ENCODE measurements at places on chromosomes 2 and 18.
A peak's percentile ranks its signal among the peaks of the same experiment; 100 is the strongest.

DNA sequence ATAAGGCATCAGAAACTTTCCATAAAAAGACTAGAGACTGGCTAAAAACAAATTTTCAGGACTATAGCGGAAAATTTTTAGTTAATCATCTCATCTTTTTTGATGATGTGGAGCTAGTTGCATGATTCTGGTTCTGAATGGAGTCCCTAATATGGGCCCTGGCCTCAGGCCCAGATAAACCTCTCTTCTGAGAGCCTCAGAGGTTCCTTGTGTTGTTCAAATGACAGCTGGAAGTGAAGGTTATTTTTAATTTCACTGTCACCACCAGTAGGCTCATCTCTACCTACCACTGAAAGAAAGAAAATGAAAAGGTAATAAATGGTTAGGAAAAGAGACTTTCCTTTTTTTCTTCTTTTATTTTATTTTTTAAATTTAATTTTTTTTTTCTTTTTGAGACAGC is 75.9 kb downstream of the EVA1A start:
- no peak for DNase-seq

DNA sequence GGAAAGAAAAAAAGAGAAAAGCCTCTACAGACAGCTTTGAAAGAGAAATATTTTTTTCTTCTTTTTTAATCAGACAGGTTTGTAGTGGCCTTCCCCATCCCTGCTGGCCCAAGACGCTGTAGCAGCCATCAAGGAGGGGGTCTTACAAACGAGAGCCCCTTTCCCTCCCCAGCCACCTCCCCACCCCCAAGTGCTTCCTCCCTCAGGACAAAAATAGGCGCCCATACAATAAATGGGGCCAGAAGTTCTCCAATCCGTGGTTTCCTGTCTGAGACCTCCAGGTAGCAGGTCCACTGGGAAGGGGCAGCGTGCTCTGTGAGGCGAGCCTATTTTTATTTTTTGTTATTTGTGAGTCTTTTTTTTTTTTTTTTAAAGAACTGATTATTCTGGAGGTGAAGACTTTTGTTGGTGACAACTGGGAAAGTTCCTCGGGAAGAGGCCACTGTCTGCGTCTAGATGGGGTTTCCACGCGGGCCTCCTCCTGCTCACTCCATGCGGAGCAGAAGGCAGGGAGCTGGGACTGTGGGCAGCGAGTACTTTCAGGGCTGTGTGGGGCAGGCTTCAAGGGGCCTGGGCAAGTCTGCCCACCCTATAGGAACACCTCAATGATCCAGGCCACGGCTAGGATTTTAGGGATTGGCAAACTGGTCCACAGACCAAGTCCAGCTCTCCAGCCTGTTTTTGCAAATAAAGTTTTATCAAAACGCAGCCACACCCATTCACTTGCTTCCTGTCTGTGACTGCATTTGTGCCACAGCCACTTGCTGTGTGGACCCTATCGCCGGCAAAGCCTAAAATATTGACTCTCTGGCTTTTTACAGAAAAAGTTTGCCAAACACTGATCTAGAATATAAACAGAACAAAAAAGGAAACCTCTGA is 139.6 kb downstream of the CTIF start:
- DNase-seq = no peak

GRCh38 chr2:37843556-37843955 is 81.5 kb upstream of the RMDN2 start:
- no peak for DNase-seq

GRCh38 chr2:109333414-109334210 is 204.6 kb downstream of the SH3RF3 start:
- no peak for DNase-seq

DNA sequence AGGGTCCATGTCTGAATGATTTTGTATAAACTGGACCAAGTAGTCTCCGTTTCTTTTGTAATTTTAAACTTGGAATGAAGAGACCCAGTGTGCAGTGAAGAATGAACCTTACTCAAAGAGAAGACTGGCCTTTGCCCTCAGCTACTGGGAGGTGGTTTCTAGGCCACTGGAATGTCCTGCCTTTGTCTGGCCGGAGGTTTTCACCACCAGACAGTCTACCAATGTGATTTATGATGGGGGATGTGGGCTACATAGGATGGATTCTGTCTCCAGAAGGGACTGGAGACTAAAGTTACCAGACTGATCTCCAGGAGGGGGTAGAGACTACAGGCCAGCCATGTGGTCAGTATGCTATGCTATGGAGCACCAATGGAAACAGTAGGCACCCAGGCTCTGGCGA is 42.8 kb upstream of the RAB31 start:
- DNase-seq = no peak

- no peak for DNase-seq
These were observed 3.9 kb upstream of the HRH4 start for GRCh38 chr18:24456549-24456948.

DNA sequence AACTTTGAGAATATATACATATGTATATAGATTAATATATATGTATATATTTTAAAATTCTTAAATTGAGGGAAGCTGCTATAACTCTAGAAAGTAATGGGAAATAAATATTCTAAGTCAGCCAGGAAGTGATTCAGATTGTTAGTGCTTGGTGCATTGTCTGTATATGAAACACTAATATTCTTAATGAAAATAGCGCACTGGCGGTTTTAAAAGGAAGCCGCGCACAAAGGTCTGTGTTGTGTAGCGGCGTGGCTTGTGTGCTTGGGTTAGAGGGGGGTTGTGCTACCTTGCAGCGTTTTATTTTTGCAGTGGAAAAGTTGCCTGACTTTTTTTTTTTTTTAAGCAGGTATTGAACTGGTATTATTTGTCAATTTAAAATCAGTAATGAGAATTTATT is 11.3 kb downstream of the TSHZ1 start:
- DNase-seq = peak; percentile 67

DNA sequence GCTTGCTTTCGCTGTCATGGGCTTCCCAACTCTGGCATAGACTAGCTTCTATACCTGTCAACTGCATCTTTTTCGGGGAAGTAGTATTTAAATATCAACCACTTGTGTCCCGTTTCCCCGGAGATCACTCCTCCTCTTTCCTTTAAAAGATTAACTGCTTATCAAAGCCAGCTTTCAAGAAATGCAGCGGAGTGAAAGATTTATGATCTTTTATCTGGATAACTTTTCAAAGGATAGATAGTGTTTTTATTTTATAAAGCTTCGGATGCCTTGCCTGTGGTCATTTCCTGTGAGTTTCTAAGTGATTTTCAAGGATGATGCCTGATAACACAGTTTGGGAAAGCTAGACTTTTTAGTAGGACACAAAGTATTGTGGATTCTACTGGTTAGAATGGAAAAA is 2.9 kb upstream of the IGFBP5 start:
- DNase-seq = no peak

GRCh38 chr18:44920441-44920840 is 239.8 kb downstream of the SETBP1 start:
- no peak for DNase-seq

GRCh38 chr18:13500869-13501542 is 225.4 kb downstream of the FAM210A start:
- DNase-seq = peak; percentile 33

DNA sequence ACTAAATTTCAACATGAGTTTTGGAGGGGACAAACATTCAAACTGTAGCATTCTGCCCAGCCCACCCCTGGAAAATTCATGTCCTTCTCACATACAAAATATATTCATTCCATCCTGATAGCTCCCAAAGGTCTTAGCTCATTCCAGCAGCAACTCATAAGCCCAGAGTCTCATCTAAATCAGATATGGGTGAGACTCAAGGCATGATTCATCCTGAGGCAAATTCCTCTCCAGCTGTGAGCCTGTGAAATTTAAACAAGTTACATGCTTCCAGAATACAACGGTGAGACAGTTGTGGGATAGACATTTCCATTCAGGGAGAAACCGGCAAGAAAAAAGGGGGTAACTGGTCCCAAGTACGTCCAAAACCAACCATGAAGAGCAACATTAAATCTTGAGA is 43.5 kb upstream of the FAHD2A start:
- DNase-seq = no peak

DNA sequence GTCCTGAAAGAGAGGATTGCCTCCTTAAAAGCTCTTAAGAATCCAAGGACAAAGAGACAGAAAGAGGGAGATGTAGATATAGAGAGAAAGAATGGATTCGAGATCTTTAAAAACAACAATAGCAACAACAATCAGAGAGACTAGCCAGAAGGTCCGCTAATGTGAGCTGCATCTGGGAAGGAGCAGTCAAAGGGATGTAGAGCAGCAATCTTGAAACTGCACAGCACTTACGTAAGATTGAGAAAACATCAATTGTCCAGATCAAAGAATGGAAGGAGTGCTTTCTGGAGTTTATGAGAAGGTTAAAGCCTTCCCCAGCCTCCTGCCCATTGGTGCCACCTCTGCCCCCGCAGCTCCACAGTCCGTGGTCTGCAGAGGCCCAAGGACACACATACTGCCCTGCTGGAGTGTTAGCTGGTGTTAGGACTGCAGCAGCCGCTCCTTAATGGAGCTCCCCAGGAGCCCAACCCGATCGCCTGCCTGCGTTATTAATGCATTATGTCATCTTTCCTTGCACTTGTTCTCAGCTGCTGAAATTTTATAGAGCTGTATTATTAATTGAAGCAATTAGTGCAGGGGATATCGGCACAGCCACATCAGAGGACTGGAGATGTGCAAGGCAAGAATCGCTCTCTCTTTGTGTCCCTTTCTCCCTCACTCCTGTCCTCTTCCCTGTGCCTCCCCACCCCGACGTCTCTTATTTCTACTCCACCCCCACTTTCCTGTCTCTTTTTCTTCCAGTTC is 94.2 kb upstream of the STPG4 start:
- DNase-seq = no peak

DNA sequence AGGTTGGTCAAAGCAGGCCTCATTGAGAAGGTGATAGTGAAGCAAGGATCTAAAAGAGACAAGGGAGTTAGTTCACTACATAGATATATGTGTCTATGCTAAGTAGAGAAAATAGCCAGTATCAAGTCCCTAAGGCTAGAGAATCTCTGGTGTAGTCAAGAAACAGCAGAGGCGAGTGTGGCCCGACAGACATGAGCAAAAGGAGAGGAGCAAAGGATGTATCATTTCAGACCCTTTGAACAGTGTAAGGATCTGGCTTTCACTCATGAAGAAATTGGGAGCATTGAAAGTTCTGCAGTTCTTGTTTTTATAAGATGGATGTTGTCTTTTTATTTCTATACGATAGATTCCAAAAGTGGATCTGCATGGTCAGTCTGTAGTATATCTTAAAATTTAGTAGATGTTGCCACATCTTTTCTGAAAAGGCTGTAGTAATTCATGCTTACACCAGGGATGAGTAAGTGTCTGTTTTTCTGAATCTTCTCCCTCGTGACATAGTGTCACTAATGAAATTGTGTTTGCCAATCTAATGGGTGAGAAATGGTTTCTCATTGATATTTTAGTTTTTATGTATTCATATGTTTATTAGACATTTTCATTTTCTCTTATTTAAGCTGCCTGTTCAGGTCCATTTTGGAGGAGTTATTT is 18.8 kb downstream of the SP100 start:
- DNase-seq = no peak

- no peak for DNase-seq
These were observed 334.4 kb upstream of the NRP2 start for GRCh38 chr2:205347899-205348298.

GRCh38 chr2:98473995-98474780 is 29.5 kb downstream of the INPP4A start:
- DNase-seq = no peak

DNA sequence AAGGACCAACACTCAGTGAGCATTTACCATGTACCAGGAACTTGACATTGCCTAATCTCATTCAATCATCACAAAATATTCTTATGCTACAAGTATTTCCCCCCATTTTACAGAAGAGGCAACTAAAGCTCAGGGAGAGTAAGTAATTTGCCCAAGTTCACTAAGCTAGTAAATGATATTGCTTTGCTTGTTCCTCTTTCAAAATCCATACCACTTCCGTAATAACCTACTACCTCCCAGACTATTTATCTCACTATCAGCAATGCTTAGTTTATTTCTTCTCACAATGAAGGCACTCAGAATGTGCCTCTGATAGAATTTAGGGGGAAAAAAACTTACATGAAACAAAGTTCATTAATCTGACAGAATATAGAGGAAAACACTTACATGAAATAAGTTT is 1070.9 kb upstream of the FANCL start:
- DNase-seq = no peak

DNA sequence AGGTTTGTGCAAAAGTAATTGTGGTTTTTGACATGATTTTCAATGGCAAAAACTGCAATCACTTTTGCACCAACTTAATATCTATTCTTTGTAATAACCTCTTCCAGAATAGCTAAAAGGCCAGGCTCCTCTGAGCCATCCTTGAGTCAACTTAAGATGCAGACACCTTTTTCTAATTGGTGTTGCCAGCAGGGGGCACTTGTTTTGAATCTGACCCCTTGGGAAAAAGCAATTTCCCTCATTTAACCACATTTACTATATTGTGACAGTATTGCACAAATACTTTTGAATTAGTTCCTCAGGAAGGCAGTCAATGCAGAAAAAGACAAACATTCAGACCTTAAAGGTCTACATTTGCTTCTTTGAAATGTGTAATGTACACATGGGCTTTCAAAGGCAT is 78.6 kb upstream of the GALNT5 start:
- DNase-seq = no peak

DNA sequence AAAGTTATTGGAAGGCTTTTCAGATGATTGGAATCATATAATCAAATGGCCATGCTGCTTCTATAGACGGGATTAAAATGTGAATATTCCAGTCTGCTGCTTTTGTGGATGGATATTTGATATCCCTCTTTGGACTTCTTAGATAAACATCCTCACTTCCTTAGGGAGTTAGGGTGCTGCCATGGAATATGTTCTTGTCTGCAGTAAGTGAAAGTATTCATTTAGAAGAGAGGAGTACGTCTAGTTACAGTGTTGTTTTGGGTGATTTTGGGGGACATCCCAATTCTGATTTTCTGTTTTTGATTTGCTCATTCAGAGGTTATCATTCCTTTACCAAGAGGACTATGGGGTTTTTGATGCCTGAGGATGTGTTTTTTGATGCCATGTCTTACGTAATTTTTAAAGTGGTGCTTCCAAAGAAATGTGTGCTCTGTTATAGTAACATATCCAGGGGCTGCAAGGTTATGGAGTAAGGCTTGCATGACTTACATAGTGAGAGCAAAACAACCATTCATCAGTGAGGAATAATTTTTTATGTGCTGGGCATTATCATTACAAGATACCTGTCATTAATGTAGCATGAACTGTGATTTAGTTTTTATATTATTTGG is 33.6 kb downstream of the ASXL3 start:
- DNase-seq = no peak

- DNase-seq = no peak
These were observed 14.9 kb downstream of the SLC39A6 start for GRCh38 chr18:36114251-36114650.

GRCh38 chr18:4400911-4401310 is 54.2 kb downstream of the DLGAP1 start:
- DNase-seq = peak; percentile 54

DNA sequence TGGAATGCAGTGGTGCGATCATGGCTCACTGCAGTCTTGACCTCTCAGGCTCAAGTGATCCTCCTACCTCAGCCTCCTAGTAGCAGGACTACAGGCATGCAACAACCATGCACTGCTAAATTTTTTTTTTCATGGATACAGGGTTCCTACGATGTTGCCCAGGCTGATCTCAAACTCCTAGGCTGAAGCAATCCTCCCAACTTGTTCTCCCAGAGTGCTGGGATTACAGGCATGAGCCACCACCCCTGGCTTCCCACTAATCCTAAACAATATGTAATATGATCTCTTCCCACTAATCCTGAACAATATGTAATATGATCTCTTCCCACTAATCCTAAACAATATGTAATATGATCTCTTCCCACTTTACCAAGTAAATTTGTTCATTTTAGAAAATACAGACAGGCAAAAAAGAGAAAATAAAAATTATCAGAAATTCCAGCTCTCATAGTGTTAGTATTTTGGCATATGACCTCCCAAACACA is 33.7 kb upstream of the C18orf32 start:
- no peak for DNase-seq
